ENCODE measurements at places on chromosomes 2 and 18.

DNA sequence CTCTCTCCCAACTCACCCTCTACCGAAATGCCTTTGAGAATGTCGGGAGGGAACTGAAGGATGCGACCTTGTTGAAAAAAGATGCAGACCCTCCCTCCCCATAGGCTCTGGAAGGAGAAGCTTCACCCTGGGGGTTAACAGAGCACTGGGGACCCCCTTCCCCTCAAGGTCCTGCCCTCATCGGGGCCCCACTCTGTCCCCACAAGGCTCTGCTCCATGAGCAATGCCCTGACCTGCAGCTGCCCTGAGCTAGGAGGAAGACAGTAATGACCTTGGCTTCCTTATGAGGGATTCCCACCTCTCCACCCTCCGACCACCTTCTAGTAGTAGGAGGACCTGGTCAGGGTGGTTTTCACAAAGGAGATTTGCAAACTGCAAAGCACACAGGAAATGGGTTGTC, 44.4 kb upstream of the HPCAL1 start:
- no peak for DNase-seq

GRCh38 chr2:9821805-9822445, 21.3 kb upstream of the TAF1B start:
- DNase-seq = no peak

DNA sequence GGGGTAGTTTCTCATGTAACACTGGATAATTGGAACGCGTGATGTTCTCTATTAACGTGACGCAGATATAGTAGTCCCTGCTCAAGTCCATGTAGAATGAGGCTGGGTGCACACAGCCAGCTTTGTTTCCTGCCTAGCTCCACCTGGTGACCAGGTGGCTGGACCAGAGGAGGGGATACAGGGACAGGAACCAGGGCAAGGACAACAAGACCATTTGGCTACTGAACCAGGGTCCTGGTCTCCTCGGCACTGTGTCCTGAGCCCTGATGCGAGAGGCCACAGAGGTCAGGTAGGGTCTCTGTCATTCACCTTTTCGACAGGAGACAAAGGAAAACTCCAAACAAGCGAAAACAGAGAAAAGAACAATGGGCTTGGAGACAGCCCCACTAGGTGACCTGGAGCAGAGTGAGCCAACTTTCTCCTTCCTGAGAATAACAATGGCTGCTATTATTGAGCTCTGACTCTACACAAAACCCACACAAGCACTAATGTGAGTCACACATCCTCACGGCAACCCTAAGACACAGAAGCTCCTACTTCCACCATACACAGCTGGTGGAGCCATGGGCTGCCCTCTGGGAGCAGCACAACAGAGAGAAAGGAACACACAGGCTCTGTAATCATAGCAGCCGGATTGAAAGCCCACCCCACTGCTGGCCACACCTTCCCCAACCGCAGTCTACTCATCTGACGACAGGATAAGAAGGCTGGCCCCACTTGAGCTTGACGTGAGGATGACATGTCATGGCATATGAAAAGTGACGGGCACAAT, 67.3 kb upstream of the TEX51 start:
- DNase-seq = no peak

GRCh38 chr18:3709205-3709604, 259.2 kb downstream of the TGIF1 start:
- DNase-seq = no peak

DNA sequence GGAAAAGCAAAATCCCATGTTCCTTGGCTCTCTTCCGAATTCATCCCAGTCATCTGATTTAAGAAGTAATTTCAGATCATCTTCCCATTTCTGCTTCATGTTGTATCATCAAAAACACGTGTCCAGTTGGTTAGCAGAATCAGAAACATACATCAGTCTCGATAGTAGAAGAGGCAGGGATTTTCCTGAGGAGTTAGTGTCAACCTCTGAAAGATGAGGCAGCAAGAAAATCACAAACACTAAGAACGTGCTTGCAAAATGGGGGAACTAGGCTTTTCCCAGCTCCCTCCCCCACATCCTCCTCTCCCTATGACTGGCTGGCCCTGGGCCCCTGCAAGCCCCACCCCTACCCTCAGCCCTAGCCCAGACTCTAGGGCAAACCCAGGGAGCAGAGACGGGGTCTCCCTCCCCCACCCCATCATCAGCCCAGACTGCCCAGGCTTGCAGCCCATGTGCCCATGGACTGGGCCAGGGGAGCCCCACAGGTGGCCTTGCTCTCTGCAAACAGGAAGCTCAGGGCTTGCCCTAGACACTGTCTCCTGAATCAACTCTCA, 161.0 kb upstream of the ID2 start:
- no peak for DNase-seq

DNA sequence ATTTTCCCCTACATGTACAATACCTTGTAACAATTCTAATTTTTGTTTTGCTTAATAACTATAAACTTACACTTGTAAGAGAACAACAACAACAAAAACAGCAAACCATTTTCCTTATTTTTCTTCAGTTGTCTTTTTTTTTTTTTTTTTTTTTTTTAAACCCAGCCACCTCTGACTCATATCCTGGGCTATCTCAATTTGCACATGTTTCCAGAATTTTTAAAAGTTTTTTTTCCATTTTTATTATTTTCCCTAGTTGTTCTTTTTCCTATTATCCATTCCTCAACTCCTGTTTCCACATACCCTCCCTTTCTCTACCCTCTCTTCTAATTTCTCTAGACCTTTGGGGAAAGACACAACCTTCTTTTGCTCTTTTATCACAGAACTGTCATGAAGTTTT, 112.5 kb downstream of the EFEMP1 start:
- peak; percentile 61 for DNase-seq

- no peak for DNase-seq
These were observed 99.1 kb upstream of the PELI1 start for GRCh38 chr2:64243081-64244036.

DNA sequence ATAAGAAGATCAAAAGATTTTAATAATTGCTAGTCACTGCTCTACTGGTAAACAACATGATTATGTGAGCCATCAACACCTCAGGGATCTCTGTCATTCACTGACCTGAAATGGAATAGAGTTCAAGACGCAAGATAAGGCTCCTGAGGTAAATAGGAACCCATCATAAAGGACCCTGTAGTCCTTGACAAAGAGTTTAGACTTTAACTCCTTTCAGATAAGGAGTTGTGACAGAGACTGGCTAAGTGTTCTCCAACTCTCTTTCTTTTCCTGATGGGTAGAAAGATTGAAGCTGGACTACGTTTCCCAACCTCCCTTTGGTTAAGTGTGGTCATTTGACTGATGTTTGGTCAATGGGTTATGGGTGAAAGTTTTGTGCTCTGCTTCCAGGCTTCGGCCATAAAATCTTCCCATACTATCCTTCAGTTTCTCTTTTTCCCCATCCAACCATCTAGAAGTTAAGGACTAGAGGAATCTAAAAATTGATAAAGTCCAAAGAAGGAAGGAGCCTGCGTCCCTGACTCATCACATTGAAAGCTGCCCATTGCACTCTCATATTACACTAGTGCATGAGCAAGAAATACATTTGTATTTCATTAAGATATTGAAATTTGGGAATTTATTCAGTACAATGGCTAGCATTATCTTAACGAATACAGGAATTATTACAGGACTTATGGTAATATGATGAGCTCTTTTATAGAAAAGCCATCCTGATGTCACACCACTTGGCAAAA, 293.7 kb upstream of the ACVR2A start:
- DNase-seq = peak; percentile 39

DNA sequence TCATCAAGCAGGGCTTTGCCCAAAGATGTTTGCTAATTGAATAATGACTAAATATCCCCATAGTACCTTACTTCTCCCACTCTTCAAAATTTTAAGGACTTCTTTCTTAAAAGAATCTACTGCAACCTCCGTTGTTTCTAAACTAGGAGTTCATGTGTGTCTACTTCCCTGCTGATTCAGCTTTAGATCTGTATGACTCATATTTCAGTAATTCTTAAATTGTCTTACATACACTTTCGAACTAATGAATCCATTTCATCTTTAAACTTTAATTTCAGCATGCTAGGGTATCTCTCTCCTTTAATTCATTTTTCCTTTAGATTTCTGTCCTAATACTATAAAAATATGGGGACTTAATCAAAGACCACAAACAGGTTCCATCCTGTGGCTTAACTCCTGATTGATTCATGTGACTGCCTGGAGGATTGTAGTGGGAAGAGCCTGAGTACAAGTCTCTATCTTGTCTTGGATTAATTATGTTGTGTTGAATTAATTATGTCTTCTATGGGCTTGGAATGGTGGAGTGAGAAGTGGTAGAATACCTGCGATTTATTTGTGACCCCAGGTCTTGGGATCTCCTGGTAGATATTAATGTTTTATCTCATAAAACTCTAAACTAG, 24.9 kb upstream of the COL5A2 start:
- peak; percentile 48 for DNase-seq

DNA sequence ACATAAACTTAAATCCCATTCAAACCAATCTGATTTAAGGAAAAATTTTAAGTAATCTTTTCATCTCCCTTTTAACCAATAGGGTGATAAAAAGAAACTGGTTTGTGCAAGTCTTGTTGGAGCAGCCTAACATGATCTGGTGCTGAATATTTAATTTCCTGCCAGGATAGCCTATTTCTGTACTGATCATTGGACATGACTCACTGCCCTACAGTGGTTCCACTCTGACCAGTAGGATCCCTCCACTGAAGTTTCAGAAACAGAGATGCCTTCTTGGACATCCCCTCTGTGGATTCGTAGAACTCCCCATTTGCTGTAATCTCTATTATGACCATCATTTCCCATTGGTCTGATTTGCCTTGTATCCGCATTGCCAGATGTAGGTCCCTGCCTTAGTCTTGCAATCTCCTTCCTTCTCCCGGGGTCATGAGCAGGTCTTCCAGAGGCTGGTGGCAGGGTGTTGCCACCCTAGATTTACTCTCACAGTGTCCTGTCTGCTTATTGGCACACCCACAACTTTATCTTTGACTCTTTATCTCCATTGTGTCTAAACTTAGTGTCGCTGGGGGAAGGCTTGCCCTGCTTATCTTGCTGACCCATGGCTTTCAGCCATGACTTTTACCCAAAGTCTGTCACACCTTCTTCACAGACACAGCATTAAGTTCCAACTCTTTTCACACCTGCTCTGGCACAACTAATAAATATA, 12.3 kb upstream of the SETBP1 start:
- DNase-seq = peak; percentile 7

- no peak for DNase-seq
These were observed 20.3 kb downstream of the SALL3 start for GRCh38 chr18:78999939-79000338.

- DNase-seq = no peak
These were observed 149.1 kb downstream of the SLC8A1 start for GRCh38 chr2:40302751-40303325.

- DNase-seq = no peak
These were observed 40.8 kb upstream of the FRZB start for GRCh38 chr2:182907081-182907830.

GRCh38 chr2:120267348-120267747, 14.7 kb downstream of the RALB start:
- DNase-seq = no peak

DNA sequence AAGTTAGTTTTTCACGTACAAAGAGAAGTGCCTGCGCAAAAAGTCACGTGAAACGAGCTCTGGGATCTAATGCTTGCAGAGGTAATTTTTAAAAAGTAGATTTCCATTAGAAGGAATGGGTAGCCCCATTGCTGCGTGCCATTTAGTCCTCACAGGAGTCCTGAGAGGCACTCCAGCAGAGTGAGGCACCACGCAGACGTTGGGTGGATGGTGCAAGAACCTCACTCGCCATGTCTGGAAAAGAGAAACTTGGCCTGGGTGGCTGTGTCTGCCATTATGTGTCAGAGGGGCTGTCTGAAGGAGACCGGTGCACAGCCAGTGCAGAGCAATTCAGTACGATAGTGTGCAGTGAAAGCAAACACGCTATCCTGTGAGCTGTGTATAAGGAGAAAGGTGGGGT, 1.8 kb upstream of the HDAC4 start:
- no peak for DNase-seq

- DNase-seq = peak; percentile 18
These were observed 23.1 kb downstream of the ICOS start for GRCh38 chr2:203959672-203960071.

Measured in GM03348 (cell line).